ENCODE measurements at places on chromosomes 1 and 21. TPM values are rescaled to one million over a fixed set of nuclear protein-coding genes. Genes with fewer than 3 reads are reported as not detected.

- no peak for DNase-seq
Measured at GRCh38 chr21:37228003-37228400, 39.1 kb downstream of the VPS26C start.

DNA sequence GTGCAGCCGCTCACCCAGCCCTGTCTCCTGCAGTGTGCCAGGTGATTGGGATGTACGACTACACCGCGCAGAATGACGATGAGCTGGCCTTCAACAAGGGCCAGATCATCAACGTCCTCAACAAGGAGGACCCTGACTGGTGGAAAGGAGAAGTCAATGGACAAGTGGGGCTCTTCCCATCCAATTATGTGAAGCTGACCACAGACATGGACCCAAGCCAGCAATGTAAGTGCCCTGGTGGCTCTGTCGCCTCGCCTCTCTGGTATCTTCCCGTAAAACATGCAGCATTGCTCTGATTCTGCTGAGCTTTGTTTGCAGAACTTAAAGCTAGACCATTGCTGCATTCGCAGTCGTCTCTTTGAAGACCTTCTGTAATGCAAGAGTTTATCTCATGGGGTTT is 79.2 kb downstream of the ATP5PO start:
- no peak for DNase-seq

DNA sequence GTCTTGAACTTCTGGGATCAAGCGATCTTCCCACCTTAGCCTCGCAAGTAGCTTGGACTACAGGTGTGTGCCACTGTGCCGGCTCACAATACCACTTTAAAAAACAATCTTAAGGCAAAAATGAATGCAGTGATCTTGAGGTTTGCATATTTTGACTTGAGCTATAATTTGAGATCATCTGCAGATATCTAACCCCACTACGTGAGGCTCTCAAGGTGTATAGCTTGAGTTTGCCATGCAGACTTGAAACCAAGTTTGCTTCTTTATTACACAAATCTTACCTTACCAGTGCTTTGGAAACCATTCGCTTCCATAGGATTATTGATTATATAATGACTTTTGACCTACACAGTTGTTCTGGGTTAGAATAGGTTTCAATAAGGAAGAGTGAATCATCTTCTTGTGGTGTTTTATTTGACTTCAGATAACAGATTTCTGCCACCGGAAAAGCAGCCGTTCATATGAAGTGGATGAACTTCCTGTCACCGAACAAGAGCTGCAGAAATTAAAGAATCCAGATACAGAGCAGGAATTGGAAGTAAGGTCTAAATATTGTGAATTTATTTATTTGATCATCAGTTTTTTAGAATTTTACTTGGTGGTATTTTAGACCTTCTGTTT is 155.1 kb downstream of the VPS13D start:
- DNase-seq = no peak

DNA sequence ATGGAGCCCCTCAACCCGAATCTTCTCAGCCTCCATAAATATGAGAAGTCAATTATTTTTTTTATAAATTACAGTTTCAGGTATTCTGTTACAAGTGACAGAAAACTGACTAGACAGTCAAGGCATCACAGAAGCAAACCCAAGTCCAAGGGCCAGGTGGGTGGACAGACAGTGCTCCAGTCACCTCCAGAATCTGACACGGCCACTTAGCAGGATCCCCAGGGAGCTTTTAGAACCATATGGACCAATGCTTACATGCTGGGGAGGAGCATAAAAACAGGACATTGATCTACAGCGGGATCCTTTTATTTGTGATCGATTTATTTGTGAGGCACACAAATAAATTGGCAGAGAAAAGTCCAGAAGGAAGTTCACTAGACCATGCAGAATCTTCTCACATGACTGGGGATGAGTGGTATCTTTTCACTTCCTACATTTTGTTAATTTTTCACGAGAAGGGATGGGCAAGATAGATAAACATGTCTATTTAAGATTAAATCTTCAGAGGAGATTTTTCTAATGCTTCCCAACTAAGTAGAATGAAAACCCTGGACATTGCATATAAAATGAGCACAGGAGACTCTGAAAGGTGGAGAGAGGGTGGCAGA is 15.0 kb downstream of the ZNF496 start:
- DNase-seq = no peak

GRCh38 chr1:218811497-218811896 is 362.2 kb upstream of the LYPLAL1 start:
- DNase-seq = no peak

DNA sequence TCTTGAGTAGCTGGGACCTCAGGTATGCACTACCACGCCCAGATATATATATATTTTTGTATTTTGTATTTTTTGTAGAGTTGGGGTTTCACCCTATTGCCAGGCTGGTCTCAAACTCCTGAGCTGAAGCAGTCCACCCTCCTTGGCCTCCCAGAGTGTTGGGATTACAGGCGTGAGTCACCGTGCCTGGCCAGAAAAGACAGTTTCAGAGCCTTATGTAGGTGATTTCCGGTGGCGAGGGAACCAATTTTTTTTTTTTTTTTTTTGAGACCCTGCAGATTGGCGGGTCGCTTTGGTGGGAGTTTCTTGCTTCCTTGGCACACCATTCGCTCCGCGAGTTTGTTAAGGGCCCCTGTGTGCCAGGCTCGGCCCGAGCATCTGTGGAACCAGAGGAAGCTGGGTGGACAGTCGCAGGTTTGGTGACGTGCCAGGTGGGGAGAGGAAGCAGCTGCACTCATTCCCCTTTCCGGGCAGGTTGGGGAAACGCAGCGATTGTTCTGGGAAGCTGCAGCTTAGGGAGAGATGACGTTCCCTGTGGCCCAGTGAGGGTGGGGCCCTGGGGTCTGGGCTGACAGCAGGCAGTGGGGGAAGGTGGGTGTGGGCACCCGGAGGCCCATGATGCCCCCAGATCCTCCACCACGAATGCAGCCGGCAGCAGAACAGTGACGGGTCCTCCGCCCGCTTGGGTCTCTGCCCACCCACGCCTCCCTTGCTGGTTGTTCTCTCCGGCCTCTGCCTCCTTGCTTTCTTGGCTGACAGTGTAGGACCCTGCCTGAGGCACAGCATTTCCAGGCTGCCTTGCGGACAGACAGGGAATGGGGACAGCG is 25.1 kb downstream of the SPSB1 start:
- no peak for DNase-seq

GRCh38 chr1:42963378-42964043 is 4.8 kb upstream of the SLC2A1 start:
- DNase-seq = no peak

GRCh38 chr1:60867782-60868181 is 214.6 kb upstream of the NFIA start:
- DNase-seq = no peak

GRCh38 chr1:232462213-232462612 is 167.7 kb downstream of the SIPA1L2 start:
- DNase-seq = no peak

GRCh38 chr21:31235671-31236450 is 108.2 kb downstream of the TIAM1 start:
- DNase-seq = no peak

- DNase-seq = no peak
Measured at GRCh38 chr1:162485236-162485635, 12.4 kb upstream of the UHMK1 start.

DNA sequence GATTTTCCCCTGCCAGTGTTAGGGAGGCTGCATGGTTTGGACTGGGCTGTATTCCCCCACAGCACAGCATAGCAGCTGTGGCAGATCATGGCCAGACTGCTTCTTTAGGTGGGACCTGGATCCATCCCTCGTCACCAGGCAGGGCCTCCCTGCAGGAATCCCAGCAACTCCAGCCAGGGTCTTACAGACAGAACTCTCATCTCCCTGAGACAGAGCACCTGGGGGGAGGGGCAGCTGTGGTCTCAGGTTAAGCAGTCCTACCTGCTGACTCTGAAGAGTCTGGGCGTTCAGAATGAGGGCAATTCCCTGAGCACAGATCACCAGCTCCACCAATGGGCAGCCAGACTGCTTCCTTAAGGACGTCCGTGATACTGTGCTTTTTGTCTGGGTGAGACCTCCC is 47.9 kb upstream of the C1orf115 start:
- DNase-seq = no peak

GRCh38 chr1:235098547-235098946 is 30.1 kb downstream of the TOMM20 start:
- no peak for DNase-seq

DNA sequence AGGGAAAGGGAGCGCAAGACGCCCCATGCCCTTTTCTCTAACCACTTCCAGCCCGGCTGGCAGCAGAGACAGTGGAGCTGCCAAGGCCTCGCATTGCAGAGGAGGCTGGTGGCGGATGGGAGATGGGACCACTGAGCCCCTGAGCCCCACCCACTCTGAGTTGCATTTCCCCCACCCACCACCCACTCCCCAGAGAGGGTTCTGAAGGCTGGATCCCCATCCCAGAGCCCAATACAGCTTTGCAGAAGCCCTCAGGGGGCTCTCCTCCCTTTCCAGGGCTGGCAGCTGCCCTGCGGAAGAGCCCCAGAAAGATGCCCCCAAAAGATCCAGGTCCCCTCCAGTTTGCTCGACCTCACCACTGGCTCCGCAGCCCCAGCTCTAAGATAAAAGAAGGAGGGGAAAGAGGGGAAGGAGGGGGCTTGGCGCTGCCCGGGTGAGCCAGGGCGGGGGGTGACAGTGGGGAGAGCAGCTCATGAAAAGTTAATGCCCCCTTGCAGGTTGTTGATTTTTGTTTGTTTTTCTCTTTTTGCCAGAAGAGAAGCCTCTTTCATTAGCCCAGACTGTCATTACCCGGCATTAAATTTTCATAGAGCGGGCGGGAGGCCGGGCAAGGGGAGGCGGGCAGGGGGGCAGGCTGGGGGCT is 38.4 kb upstream of the CASZ1 start:
- DNase-seq = no peak

- DNase-seq = no peak
Measured at GRCh38 chr1:168373869-168374268, 93.2 kb downstream of the TBX19 start.

DNA sequence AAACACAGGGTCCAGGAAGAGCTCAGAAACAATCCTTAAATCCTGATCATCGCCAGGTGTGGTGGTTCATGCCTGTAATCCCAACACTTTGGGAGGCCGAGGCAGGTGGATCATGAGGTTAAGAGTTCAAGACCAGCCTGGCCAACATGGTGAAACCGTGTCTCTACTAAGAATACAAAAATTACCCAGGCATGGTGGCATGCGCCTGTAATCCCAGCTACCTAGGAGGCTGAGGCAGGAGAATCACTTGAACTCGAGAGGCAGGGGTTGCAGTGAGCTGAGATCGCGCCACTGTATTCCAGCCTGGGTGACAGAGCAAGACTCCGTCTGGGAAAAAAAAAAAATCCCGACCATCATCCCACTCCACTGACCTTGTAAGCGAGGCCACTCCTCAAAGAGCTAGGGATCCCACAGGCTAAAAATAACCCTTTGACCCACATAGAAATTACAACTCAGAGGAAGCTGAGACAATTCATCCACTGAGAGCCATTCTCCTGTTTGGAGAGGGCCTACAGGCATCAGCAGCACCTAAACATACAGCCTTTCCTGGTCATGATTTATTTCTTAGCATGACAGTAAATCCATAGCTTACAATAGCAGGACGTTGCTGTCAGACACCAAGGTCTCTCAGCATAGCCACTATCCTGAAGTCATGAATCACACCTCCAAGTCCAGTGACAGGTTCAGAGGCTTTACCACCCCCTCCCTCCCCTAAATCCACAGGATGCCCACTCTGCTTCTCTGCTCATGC is 66.7 kb downstream of the TGFBR3 start:
- no peak for DNase-seq

DNA sequence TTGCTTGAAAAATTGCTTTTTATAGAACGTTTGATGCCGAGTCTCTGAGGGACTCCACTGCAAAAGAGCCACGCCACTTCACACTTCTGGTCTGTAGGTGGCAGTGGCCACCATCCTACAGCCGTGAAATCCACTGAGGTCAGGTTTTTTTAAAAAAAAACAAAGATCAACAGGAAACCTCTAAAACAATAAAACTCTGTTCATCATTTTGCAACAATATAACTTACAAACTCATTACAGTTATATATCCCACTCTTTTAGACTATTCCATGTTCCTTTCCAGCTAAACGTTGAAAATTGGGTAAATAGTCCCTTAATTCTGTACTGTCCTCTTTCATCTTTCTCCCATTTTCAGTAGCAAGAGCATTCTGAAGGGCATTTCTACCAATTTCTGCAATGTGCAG is 64.6 kb upstream of the FMN2 start:
- no peak for DNase-seq

- no peak for DNase-seq
Measured at GRCh38 chr1:25484533-25484932, 53.8 kb downstream of the MACO1 start.

DNA sequence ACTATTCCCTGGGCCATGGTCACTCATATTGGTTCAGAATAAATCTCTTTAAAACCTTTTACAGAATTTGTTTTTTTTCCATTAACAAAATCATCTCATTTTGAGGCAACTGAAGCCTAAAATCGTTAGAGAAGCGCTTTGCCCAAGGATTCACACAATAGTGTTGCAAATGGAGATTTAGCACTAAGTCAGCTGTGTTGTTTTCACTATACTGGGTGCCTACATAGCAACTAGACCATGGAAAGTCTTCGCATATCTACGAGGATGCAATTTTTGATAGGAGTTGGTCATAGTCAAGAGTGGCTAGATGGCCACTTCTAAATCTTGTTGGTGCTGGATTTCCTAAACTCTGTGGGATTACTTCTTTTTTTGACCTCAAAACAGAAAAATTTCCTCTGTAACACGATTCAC is 530 bp upstream of the TIPRL start:
- DNase-seq = no peak

DNA sequence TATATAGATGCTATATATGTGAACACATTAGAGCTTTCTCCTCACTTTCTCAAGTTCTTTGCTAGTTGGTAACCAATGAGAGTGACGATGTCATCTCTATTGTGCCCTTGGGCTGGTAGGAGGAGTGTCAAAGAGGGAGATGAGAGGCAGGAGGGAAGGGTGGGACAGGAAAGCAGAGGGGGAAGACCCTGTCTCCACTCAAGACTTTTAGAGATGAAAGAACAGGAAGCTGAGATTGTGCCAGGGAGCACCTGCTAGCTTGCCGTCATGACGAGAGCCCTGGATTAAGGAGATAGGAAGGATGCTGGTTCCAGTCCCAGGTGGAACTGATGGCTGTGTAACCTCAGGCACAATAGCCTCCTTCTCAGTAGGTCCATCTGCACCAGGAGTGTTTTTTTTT is 16.7 kb downstream of the CNR2 start:
- no peak for DNase-seq

DNA sequence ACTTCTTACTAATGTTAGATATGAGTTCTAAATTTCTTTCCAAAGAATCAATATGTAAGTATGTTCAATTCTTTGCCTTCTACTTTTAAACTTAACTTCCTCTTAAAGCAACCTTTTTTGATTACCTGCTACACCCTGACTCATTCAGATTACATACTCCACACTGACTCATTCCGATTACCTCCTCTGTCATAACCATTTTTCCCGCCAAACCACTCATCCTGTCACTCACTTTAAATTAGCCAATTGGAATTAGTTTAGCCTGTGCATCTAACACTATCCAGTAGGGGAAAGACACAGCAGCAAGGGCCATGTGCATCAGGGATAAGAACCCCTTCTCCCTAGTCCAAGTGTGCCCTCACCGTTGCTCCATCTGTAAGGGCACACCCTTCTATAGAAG is 815.5 kb downstream of the BRINP3 start:
- no peak for DNase-seq

- no peak for DNase-seq
Measured at GRCh38 chr1:169288011-169288414, 79.6 kb downstream of the NME7 start.

Gene LCE1D
- not detected for total RNA-seq

Gene ADAM30
- not detected for total RNA-seq

Gene AGO4
- 14.6 TPM for total RNA-seq

Gene CLDN17
- not detected for total RNA-seq

Gene SLC19A1
- total RNA-seq = 11.0 TPM

Gene PROK1
- total RNA-seq = not detected

Gene BCAS2
- total RNA-seq = 36.5 TPM

Gene HHAT
- total RNA-seq = 6.0 TPM
